ENCODE measurements at places on chromosomes 7 and 10.

DNA sequence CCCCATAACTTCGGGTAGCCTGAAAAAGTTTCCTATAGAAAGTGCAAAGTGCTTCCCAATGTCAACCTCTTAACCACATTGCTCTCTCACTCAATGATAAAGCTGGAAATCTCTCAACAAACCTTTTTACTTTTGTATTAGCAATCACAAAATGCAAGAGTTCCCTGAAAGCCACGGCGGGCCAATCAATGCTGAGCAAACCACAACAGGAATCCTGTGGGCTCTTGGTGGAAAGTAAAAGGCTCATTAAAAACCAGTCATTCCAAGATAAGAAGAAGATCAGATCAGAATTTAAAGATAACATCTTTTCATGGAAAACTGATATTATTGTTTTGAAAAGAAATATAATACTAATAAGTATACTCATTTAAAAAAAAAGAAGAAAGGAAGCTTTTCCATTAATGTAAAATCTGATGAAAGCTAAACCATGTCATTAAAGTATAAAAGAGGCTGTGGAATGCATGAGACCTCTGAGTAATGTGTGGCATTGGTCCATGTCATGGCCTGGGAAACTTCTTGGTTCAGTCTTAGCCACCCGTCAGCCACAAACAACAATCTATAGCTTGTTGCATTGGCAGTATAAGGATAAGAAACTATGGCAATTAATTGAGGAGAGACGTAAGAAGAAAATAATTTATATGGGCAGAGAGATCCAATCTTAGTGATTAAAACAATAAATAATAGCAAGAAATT, 1066.1 kb upstream of the SORCS1 start:
- DNase-seq, result no peak

GRCh38 chr7:43522406-43523156, 60.3 kb upstream of the STK17A start:
- DNase-seq, result no peak

DNA sequence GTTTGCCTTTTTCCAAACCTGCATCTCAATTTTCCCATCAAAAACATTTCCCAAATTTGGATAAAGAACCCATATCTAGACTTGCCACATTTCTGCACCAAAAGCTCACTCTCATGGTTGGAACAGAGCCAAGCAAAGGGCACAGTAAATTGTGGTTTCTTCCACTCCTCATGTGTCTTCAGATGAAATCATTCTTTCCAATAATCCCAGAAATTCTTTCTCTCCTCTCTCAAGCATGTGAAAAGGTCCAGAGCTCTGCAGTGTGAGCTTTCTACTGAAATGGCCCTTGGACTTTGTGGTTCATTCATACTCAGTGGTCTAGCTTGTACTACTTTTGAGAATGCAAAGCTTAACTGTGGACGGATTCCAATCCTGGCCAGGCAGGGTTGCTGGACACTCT, 19.8 kb downstream of the PRSS2 start:
- DNase-seq, result no peak

- DNase-seq, result no peak
Observed at GRCh38 chr7:116554911-116555310, 30.1 kb downstream of the CAV1 start.

DNA sequence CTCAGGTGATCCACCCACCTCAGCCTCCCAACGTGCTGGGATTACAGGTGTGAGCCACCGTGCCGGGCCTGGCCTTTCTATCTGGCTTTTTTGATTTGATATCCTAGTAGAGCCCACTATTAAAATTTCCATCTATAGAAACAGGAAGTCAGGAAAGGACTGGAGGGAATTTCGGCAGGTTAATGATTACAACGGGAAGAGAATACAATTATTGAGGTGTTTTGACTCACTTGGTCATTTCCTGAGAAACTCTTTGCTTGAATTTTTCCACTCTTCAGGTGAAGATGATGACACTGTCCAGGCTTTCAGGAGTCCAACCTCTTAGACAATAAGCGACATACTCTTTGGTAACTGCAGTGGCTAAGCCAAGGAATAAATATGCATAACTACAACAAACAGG, 1.1 kb upstream of the MKLN1 start:
- no peak for DNase-seq

- DNase-seq, result no peak
Observed at GRCh38 chr7:140640060-140640637, 464 bp downstream of the DENND2A start.

DNA sequence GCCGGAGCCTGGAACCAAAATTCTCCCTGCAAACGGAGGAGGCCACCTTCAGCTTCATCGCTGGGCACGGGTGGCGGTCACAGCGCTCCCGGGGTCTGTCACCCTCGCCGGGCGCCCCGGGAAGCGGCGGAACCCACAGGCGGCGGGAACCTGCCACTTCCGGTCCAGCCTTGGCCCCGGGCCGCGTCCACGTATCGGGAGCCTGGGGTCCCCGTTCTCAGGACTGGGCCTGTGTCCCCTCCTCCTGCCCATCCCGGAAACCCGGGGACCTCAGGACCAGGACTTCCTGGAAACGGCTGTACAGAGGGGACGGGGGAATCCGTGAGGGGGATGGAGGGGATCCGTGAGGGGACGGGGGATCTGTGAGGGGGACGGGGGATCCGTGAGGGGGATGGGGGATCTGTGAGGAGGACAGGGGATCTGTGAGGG, 25.4 kb downstream of the PDGFA start:
- DNase-seq, result peak; percentile 45

- DNase-seq, result no peak
Observed at GRCh38 chr7:26583094-26583648, 281.2 kb downstream of the SKAP2 start.

- no peak for DNase-seq
Observed at GRCh38 chr10:13887761-13888160, 301.0 kb downstream of the PRPF18 start.

DNA sequence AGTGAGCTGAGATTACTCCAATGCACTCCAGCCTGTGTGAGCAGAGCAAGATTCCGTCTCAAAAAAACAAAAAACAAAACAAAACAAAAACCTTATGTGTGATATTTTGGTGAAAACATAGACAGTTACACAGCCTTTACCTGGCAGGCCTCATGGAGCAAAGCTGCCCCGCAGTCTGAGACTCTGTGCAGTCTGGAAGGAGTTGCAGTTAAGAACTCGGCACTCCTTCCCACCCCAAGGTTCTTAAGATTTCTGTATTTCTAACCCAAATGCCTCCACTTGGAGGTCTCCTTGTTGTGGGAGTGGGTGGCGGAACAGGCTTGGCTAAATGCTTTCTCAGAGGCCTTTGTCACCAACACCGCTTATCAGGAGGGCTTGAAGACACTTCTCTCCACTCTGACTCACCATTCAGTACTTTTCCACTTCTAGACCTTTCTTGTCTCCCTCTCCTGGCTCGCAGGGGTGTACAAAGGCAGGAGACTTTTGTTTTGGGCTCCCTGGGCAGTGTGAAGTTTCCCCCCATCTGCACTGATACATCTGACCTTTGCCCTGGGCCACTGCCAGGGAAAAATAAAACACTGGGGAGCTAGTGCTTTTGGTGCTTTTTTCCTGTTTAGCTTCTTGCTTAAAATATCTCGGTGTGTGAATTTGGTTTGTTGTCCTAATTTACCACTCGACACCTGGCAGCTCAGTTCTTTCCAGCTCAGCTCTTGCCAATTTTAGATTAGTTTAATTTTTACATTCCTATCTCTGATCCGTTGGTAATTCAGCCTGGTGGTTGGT, 51.3 kb upstream of the MAGI2 start:
- no peak for DNase-seq

- DNase-seq, result no peak
Observed at GRCh38 chr10:63173468-63174232, 40.5 kb downstream of the NRBF2 start.

DNA sequence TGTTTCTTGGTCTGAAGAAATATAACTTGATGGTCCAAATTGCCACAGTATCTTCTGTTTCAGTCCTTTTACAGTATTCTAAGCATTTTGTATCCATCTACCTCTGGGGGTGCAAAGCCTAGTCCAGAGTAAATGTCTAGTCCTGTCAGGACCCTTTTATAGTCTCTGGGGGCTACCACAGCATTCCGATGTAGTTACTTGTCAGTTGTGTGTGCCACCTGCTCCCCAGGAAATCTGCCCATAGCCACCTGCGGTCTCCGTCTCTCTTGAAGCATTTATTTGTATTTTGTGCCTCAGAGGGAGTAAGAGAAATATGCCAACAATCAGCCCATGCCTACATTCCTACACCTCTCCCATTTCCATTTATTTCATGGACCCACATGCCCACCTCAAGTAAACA, 12.8 kb downstream of the AGBL3 start:
- no peak for DNase-seq

DNA sequence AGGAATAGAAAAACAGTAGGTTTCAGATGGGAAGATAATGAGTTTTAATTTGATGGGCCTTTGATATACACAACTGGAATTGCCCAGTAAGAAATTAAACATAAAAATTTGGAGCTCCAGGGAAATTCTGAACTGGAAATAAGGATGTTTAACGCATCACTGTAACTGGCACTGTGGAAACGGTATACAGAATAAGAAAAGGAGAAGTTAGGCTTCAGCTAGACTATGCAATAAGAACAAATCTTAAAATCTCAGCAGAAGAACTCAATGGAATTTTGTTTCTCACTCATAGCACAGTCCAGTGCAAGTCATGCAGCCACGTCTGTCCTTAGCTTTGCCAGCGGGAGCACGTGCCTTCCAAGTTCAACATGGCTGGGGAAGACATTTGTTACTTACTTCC, 52.9 kb upstream of the FGL2 start:
- no peak for DNase-seq

GRCh38 chr10:129099992-129100391, 367.0 kb upstream of the MGMT start:
- DNase-seq, result no peak

- no peak for DNase-seq
Observed at GRCh38 chr7:122881324-122881723, 4.9 kb downstream of the CADPS2 start.

- no peak for DNase-seq
Observed at GRCh38 chr7:129514683-129515082, 12.4 kb downstream of the SMKR1 start.

GRCh38 chr7:74173866-74174605, at the start of gene EIF4H:
TSS of gene EIF4H (plus strand) at chr7:74174356. CDS start at chr7:74174384, 28 bp downstream.
- peak; percentile 93 for DNase-seq

DNA sequence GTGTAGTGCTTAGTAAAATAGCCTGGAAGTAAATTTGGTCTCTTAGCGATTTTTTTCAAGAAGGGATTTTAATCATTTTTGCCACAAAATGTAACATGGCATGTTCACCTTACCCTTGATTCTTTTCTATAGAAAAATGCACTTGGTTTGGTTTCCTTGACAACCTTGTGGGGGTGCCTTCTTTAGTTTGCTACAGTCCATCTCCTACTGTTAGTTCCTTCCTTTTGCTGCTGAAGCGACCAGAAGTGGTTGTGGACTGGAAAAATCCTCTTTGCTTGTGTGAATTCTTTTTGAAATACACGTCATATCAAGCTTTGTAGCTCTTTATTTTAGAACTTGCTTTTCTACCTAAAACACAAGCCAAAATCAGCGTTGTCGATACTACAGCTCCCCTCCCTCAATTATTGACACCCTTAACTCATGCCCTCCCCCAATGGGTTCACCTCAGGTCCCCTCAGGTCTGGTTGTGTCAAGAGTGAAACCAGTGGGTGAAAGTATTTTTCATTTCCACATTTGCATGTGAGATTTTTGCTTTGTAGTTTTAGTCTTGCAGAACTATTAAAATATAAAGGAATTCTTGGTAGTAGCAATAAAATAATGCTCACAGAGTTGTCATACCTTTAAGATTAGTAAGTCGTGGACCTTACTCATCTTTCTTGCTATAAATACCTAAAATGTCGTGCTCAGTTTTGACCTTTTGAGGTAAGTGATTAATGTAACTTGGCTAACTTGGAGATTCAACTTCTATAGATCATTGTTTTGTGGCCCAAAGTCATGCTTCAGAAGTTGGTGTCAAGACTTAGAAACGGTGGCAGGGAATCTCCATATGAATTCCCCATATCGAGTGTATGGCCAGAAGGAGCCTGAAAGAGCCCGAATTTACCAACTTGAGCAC, 1.5 kb downstream of the ACTR3B start:
- no peak for DNase-seq

GRCh38 chr7:42511027-42511426, 274.0 kb upstream of the GLI3 start:
- no peak for DNase-seq

- DNase-seq, result no peak
Observed at GRCh38 chr7:157462419-157462771, 125.6 kb downstream of the DNAJB6 start.

DNA sequence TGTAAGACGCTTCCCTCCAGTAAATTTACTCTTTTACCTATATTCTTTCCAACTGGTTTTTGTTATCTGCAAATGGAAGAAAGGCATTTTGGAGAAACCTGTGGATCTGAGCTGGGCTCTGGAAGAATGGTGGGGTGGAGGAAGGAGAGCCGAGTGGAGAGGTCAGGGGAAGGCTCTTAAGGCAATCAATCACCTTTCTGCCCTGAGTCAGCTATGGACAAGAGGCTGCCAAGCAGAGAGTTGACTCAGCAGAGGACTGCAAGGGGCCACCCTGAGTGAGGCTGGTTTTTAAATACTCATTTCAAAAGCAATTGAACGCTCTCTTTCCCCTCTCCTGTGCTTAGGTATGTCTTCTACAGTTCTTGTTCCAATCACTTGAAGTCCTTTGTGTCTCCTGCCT, 81.8 kb downstream of the SPAG6 start:
- DNase-seq, result no peak

DNA sequence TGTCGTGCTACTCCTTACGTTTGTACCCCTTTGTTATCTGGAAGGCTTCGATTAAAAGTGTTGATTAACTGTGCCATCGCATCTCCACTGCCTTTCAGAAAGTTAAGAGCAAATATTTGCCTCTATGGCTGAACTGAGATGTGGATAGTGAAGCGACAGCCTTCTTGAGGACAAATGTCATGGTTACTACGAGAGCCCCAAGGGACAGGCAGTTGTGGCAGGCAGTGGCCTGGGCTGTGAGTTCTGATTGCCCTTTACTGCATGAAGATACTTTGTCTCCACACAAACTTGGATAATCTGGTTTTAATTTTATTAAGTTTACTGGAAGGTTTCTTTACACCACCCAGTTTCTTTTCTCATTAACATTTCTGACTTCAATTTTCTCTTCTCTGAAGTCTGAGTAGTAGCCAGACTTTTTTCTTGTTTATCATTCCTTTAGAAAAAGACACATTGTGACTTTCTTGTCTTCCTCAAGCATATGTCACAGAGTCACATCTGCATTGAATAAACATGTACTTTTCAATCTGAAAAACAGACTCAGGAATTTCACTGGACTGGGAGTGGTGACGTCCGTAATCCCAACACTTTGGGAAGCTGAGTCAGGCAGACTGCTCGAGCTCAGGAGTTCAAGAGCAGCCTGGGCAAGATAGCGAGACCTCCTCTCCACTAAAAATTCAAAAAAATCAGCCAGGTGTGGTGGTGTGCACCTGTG, 1.5 kb downstream of the TAS2R41 start:
- no peak for DNase-seq
